ENCODE measurements at places on chromosomes 2 and 18.

- DNase-seq: no peak
These were observed 34.7 kb downstream of the CD8B start for GRCh38 chr2:86826951-86827350.

- no peak for DNase-seq
These were observed 102.2 kb downstream of the DLGAP1 start for GRCh38 chr18:4352746-4353551.

GRCh38 chr2:27667446-27667845, 3.8 kb downstream of the SLC4A1AP start:
- DNase-seq: no peak

DNA sequence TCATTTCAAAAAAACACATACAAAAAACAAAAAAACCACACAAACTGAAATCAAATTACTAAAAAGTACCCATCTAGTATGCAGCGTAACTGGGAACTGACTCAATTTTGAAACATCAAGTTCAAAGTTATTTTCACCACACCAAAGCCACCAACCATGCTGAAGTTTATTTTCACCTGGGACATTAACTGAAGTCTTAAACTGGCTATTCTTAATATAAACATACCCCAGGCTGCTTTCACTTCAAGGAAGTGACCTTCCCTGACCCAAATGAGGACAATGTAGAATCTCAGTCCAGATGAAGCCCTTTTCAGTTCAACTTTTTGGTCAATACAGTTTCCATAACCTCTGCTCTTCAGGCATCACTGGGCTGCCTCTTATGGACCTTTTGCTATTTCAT, 84.6 kb downstream of the PIGN start:
- DNase-seq: no peak

GRCh38 chr2:3424171-3424795, 44.8 kb downstream of the TRAPPC12 start:
- no peak for DNase-seq

GRCh38 chr2:82511894-82512293, 1947.2 kb downstream of the SUCLG1 start:
- no peak for DNase-seq

DNA sequence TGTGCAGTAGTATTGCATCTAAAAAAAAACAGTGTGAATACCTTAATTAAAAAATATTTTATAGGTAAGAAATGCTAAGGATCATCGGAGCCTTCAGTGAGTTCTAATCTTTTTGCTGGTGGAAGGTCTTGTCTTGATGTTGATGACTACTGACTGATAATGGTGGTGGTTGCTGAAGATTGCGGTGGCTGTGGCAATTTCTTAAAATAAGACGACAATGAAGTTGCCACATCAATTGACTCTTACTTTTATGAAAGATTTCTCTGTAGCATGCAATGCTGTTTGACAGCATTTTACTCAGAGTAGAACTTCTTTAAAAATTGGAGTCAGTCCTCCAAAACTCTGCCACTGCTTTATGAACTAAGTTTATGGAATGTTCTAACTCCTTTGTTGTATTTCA, 36.2 kb downstream of the GLS start:
- DNase-seq: no peak

DNA sequence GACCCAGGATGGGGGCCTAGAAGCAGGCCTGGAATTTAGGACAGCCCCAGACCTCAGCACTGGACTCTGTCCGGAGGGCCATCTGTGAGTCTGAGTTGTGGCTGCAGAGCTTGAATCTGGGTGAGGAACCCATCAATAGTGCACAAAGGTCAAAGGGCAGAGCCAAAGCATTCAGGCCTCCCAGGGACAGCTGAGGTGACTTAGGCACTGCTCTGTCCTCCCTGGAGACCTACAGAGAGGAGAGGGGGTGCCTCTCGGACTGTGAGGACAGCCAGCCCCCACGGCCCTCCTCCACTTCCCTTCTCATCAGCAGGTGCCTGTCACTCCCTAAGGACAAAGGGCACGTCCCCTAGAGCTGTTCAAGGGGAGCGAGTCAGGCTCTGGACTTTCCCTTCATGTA, 25.1 kb upstream of the PRLH start:
- DNase-seq: no peak

DNA sequence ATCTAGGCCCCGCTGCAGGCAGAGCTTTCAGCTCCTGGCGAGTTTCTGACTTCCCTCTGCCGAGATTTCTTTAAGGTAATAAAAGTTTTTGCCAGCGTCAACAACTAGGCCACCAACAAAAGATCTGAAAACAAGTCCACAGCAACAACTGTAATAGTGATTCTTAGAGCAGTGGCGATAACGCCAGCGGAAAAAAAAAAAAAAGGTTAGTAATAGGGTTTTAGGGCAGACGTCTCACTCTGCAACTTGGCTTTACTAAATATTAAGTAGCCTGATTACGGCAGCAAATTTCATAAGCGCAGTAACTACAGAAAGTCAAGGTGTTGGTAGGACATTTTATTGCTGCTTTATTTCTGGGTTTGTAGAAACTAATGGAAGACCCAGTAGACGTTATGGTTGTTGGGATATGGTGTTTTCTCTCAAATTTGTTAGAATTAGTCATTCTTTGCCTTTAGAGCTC, 481 bp downstream of the SLC30A6 start:
- no peak for DNase-seq
